Skeletal muscle cell (primary cell): ENCODE measurements at places on chromosomes 3 and 15.

- DNase-seq, result no peak
Measured at GRCh38 chr15:55619783-55620182, 31.6 kb upstream of the PYGO1 start.

GRCh38 chr3:114586119-114586518 lies 292.3 kb downstream of the TIGIT start:
- no peak for DNase-seq

- DNase-seq, result no peak
Measured at GRCh38 chr15:57647071-57647790, 55.5 kb downstream of the MYZAP start.

- DNase-seq, result no peak
Measured at GRCh38 chr15:65829130-65829764, 37.2 kb upstream of the DENND4A start.

- no peak for DNase-seq
Measured at GRCh38 chr3:160779040-160779439, 23.0 kb downstream of the PPM1L start.

DNA sequence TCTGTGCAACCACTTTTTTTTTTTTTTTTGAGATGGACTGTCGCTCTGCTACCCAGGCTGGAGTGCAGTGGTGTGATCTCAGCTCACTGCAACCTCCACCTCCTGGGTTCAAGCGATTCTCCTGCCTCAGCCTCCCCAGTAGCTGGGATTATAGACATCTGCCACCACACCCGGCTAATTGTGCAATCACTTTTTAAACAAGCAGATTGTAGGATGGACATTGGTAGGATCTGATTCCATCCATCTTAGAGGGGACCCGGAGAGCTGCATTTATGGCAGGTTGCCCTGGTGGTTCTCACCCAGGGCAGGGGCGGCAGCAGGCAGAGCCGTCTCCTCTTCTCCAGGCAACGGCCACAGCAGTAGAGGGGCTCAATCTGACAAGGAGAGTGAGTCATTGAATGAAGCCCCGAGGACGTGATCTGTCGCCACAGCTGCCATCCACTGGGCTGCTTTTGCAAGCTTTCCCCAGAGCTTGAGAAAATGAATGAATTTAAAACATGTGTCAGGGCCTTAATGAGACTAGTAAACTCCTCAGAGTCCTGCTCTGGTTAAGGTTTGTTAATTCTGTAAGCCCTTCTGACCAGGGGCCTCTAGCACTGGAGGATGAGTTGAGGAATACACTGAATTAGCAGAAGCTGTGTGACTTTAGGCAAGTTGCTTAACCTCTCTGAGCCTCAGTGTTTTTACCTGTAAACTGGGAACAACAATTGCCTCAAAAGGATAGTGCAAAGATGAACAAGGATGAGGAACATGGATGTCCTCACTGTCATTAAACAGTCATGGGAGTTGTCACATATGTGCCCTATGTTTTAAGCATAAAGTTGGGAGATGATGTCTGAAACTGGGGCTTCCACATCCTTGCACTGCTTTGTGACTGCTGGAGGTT lies 129.1 kb downstream of the ASB7 start:
- DNase-seq, result no peak

DNA sequence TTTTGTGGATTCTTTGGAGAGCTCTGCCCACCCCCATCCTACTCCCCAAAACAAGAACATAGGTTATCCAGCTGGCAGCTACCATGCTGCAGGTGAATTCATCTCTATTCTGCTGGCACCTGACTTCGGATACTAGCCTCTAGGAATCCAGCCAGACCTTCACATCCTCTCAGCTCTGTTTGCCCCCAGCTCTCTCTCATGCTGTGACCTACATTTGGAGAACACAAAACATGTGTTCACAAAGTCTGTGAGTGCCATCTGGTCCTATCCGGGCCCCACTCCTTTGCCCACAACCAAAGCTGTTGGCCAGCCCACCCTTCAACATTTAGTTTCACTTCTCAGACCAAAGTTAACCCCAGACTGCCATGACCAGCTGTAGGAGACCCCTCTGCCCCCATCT lies 89.4 kb upstream of the C3orf80 start:
- no peak for DNase-seq

- no peak for DNase-seq
Measured at GRCh38 chr3:18241837-18242236, 183.3 kb downstream of the SATB1 start.
